HT-29 (cell line): ENCODE measurements at places on chromosomes 2 and 18. TPM values are rescaled to one million over a fixed set of nuclear protein-coding genes. Genes with fewer than 3 reads are reported as not detected.
A peak's percentile ranks its signal among the peaks of the same experiment; 100 is the strongest.

DNA sequence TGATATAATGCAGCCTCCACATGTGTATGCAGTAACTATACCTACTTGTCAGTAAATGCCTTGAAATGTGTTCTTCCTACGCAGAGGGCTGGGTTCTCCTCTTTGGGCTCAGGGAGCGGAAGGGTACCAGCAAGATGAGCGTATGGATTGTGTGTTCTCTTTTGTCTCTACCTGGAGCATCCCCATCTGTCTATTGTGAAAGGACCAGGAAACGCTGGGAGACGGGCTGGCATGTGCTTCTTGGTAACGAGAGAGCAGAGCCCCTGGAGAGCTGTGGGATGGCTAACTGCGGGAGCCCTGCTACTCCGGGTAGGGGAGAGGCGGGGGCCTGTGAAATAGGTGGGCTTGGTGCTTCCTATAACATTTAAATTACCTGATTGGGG is 80.9 kb downstream of the BCL2 start:
- DNase-seq, result no peak

DNA sequence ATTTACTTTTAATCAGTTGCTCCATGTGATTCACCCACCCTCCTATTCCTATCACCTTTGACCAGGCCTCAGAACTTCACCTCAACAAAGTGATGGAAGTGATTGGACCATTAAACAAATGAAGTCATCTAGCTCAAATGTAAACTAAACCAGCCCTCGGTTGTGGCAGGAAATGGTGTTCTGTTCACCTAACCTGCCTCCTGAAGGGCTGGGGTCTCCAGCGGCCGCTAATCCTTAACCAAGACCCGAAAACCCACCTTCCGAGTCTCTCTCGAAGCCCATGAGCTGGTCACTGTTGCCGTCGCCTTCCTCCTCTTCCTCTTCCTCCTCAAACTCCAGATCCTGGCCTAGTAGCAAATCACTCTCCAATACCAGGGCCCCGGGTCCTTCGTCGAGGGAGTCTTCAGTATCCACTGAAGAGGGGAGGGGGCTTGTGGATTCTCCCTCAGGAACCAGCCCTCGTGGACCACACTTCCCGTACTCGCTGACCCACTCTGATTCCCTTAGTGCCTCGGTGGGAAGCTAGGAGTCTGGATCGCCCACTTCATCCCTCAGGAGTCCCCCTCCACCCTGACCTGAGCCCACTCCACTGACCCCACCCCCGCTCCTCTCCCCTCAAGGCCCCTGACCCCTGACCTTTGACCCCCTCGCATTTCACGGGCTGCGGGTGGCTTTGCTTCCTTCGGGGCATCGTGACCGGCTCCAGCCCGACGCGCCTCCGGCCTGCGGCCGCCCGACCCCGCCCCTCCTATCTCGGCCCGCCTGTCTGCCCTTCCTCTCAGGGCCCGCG is 503 bp downstream of the ZNF513 start:
- peak; percentile 75 for DNase-seq

GRCh38 chr2:58906081-58906645 is 665.0 kb upstream of the FANCL start:
- peak; percentile 15 for DNase-seq

DNA sequence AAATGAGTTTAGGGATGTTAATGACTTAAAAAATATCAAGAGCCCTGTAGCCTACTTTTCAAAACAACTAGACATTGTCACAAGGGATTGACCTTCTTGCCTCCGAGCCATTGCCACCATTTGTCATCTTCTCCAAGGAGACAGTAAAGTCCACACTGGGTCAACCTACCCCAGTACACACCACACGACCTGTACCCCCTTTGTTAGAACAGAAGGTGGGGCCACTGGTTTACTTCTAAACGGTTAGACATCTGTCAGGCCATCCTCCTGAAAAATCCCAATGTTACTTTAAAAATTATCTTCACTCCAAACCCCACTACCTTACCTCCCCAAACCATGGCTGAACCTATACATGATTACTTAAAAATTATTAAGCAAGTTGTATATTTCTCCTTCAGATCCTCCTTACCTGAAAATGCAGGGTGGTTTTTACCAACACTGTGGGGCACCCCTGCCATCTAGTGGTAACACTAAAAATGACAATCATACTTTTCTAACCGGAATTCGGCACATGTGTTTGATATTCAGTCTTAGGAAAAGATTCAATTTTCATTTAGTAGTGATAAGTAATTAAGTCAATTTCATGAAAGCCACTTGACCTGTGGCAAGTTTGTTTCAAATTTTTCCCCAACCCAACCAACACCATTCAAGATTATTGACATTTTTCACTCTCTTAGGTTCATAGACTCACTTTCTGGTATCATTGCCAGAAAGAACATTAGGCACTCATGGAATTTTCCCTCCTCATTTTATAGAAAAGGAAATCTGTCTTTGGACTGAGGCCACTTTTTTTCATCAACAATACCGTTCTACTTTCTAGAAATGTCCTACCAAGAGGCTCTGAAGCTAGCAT is 265.3 kb upstream of the PKDCC start:
- DNase-seq, result peak; percentile 73

GRCh38 chr2:221569425-221569845 is 2.7 kb downstream of the EPHA4 start:
- DNase-seq, result no peak

DNA sequence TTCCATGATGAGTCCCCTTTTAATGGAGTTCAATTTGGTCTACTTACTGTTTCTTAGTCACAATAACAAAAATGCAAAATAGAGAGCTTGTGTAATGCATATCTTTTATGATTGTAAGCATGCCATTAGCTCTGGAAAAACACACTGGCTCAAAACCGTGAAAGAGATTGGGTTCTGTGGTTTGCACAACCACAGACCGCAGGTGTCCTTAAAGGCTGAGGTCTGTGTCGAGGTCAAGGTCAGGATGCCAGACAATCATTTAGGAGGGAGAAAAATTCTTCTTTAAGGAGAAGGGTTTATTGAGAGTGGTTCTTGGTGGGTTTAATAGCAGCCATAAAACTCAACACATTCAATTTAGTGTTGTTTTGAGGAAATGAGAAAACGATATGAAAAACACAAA is 487.2 kb downstream of the GALR1 start:
- DNase-seq, result no peak

DNA sequence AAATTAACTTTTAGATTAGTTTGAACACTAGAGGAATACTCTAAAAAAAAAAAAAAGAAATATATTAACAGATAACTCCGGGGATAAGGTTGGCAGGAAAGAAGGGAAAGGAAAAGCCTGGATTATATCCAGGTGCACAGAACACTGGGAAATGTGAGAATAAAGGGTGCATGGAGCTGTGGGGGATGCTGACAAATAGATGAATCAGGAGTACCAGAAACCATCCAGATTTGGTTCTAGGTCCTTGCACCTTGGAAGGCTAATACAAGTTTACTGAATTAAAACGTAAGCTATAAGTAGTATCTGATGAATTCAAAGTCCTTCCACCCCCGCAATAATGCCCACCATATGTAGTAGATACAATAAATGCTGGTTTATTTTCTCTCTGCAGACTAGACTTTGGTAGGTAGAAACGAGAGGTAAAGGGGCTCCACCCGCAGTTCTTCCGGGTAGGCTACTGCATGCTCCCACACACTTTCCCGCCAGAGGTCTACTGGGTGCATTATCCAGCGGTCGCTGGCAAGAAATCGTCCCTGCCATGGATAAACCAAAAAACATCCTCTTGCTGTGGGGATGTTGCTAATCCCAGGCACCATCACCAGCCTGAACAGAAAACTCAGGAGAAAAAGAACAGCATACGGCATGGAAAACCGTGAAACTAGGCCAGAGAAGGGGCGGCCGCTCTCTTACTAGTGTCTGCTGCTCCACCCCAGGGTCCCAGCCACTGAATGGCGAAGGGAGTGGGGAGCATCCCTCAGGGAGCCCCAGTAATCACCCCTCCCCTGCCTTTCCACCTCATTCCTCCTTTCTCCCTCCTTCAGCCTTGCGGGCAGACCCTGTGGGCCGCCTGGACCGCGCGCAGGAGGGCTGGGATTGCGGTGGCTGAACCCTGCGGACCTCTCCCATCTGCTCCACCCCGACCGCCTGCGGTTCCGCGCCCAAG is 1.5 kb downstream of the CNRIP1 start:
- no peak for DNase-seq

DNA sequence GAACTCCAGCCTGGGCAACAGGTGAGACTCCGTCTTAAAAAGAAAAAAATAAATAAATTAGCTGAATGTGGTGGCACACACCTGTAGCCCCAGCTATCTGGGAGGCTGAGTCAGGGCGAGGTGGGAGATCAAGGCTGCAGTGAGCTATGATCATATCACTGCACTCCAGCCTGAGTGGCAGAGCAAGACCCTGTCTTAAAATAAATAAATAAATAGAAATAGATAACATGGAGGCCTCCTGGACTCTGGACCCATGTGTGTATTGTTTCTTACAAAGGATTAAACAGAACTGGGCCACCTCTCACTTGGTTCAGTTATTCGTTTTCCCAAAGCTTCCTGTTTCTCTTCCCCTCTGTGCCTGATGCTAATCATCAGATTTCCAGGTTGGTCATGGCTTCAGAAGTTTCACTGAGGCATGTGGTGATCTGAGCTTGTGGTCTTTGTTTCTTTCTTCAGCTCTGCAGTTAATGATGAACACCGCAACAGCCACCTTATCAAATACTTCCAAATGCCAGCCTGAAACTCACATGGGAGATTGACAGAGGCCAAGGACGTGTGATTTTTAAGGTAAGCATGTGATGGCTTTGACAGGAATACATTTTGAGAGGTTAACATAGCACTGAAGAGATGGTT is 83.3 kb upstream of the MAP4K4 start:
- DNase-seq, result no peak

DNA sequence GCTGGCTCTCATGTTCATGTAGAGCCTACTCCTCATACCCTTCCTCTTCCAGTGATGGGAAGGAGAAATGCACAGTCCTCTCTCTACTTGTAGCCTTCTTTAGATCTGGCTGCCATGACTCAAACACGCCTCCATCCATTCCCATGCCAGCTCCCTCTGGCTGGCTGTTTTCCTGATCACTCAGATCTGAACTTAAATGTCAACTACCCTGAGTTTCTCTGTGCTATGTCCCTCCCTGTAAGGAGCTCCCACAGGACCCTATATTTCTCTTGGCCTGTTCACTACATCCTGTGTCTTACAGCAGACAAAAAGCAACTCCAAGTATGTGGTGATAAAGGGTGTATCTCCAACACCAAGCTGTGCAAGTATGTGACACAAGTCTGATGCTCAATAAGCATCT is 152.4 kb downstream of the TCF4 start:
- DNase-seq, result no peak

DNA sequence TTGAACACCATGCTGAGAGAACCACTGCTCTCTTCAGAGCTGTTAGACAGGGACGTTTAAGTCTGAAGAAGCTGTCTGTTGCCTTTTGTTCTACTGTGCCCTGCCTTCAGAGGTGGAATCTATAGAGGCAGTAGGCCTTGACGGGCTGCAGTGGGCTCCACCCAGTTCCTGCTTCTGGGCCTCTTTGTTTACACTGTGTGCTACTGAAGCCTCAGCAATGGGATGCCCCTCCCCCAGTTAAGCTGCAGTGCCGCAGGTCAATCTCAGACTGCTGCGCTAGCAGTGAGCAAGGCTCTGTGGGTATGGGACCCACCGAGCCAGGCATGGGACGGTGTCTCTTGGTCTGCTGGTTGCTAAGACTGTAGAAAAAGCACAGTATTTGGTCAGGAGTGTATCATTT is 162.3 kb upstream of the NXPH2 start:
- peak; percentile 9 for DNase-seq

GRCh38 chr18:73331212-73331772 is 463.5 kb upstream of the NETO1 start:
- no peak for DNase-seq

GRCh38 chr18:6874315-6874714 is 144.8 kb downstream of the ARHGAP28 start:
- no peak for DNase-seq

The DHRS9 gene
- total RNA-seq, result 0.33 and 0.57 TPM in 2 replicates

The SCYGR3 gene
- total RNA-seq, result not detected in 2 replicates

The LRRTM1 gene
- total RNA-seq, result not detected in 2 replicates

The REG1B gene
- not detected in 2 replicates for total RNA-seq

The ATP6V1B1 gene
- total RNA-seq, result 32.8 and 43.9 TPM in 2 replicates

The ARHGEF4 gene
- total RNA-seq, result 0.13 and 0.15 TPM in 2 replicates

The SP5 gene
- 12.8 and 15.1 TPM in 2 replicates for total RNA-seq

The MROH2A gene
- total RNA-seq, result 2.4 and 2.8 TPM in 2 replicates

The ELP2 gene
- total RNA-seq, result 42.4 and 75.2 TPM in 2 replicates
